ENCODE measurements at places on chromosomes 5 and 9. TPM values are rescaled to one million over a fixed set of nuclear protein-coding genes. Genes with fewer than 3 reads are reported as not detected.

LYSMD3 gene
- total RNA-seq: 11.7 TPM

GRCh38 chr9:125651576-125652232 lies 55.3 kb downstream of the MAPKAP1 start:
- no peak for DNase-seq

DNA sequence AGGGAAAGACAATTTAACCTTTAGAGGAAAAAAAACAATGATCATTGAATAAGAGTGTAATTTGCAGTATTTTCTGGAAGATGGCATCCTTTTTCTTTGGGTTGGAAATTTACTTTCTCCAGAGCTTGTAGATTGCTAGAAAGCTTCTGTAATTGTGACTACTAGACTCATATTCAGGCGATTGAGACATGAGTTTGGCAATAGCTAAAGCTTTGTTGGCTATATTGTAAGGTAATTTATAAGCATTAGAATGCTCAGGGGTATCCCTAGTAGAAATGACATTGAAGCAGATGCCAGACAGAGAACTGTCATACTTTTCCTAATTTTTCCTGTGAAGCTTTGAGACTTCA lies 115.3 kb downstream of the UNC13B start:
- no peak for DNase-seq

GRCh38 chr9:87039809-87040392 lies 92.6 kb upstream of the GAS1 start:
- peak; percentile 1 for DNase-seq

GRCh38 chr5:18968966-18969365 lies 1019.0 kb downstream of the CDH18 start:
- DNase-seq: no peak

DNA sequence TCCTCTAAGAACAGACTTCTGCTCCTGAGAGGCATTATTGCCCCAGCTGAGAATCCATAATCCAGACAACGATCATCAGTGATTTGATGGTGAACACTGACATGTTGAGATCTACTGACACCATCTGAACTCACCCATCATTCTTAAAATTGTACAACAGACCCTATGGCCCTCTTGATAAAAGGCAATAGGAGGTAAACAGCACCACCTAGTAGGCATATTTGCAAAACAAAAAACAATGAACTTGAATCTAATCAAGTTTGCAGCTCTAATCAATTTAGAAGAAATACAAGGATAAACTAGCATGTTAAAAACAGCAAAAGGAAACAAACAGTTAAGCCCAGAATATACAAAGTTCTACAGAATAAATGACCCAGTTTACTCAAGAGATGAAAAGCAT lies 89.6 kb downstream of the SFXN1 start:
- no peak for DNase-seq

Measured in RPMI7951 (cell line).